Activated T-cell treated with anti-CD3 and anti-CD28 coated beads for 1 hour (primary cell): ENCODE measurements at places on chromosomes 6 and 20.

- DNase-seq = no peak
These were observed 117.3 kb downstream of the ADGRG6 start for GRCh38 chr6:142419071-142419470.

DNA sequence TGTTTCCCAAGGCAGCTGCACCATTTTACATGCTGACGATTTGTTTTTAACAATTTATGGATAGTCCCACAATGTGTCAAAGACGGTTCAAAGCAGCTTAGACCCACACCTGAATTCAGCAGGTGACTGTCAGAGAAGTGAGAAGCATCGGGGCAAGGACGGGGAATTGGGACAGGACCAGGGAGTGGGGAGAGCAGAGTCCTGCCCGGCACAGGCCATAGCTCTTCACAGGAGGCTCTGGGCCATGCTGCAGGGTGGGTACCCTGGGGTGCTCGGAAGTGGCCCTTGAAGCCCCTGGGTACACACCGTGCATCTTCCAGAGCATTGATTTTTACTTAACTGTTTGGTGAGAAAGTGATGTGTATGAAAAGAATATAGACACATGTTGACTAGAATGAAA, 33.2 kb upstream of the PHACTR3 start:
- no peak for DNase-seq

DNA sequence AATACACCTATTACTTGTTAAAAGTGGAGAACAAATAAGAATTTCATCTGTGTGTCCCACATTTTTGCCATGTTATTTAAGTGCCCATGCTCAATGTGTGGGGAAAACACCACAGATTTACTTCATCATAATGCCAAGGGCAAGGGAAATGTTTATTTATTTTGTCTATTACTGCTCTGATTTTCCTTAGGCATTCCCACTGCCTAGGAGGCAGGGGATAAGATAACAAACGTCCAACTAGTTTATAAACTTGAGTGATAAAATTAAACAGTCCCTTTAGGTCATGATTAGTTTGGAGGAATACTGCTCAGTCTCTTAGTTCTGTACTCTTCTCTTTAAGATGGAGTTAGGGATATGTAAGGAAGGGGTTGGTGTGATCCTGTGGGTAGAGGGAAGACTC, 598.4 kb upstream of the MARCKS start:
- DNase-seq = no peak

DNA sequence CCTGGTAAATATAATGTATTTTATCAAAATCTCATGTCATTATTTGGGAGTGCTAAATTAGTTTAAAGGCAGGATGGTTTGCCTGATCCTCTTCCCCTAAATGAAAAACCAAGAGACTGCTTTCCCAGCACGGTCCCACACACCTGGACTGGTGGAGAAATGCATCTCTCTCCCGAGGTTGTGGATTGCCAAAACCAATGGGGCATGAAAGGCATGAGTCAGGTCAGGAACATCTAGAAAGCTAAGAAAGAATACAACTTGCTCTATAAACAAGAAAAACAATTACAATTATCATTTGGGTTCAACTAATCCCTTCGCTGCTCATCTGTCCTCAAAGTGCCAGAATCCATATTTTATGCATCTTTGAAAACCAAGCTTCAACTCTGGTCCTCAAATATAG, 308.3 kb upstream of the IRAK1BP1 start:
- no peak for DNase-seq

- DNase-seq = no peak
These were observed 66.6 kb downstream of the EZR start for GRCh38 chr6:158752613-158753012.

DNA sequence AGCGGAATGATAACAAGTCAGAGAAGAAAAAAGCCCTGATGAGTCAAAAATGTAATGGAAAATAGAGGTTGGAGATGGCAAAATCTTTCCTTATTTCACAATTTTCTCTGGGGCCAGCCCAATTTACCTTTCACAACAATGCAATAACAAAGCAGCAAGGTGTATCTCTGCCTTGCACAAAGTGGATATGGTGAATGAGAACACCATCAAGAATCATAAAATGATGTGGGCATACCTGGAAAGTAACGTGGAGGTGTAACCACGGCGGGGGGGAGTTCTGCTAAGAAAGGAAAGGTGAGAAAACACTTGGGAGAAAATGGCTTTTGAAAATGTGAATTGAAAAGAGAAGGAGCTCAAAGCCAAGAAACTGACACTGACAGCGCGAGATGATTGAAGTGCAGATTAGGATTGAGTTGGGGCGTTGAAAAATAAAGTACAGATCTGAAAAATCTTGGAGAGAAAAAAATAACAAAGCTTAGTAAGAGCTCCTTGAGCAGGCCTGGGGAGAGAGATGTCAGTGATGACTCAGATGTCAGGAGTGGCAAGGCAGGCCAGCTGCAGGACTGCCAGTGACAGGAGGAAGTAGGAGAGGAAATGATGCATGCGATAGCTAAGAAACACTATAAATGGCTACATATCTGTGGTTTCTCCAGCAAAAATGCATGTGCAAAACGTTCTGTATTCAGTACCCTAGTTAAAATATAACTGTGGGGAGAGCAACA, 26.2 kb downstream of the ARHGAP18 start:
- peak; percentile 46 for DNase-seq

DNA sequence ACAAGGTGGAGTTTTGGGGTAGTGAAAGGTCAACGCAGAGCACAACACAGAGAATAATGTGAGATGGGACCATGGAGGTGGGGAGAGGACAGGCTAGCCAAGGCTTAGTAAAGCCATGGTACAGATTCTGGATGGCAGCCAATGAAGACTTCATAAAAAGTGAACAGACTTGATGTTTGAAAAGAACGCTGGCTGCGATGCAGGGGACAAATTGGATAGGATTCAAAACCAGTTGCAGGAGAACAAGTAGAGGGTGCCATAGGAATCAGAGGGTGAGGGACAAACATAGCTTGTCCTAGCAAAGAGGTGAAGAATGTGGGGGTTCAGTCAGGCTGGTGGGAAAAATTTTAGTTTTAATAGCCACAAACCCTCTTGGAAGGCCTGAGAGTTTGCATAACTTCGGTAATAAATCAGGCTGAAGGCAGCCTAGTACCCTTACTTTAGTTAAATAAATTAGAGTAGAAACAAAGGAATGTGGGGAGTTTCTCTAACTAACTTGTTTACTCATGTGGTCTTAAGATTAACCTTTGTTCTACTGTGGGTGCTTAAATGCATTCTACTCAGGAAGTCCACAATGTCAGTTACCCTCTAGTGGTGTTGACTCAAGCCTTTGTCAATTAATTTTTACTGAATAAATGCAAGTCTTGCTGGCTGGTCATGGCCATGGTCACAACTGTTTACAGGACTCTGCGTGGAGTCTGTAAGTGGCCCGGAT, 216.4 kb downstream of the C6orf118 start:
- no peak for DNase-seq

DNA sequence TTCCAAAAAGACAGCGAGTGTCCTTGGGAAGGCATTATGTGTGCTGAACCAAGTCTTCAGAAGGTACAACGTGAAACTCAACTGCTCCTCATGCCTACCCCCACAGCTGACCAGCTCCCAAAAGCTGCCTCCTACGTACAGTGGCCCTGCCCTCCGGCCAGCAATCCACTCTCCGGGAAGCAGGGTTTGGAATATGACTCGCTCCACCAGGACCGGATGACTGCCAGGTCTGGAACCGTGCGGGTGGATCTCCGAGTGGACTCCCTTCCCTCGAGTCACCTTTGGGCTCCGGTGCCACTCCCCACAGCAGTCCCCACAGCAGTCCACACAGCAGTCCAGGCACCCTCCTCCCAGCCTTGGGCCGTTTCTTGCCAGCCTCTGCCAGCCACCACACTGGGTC, 4.3 kb downstream of the ZBTB46 start:
- DNase-seq = no peak

DNA sequence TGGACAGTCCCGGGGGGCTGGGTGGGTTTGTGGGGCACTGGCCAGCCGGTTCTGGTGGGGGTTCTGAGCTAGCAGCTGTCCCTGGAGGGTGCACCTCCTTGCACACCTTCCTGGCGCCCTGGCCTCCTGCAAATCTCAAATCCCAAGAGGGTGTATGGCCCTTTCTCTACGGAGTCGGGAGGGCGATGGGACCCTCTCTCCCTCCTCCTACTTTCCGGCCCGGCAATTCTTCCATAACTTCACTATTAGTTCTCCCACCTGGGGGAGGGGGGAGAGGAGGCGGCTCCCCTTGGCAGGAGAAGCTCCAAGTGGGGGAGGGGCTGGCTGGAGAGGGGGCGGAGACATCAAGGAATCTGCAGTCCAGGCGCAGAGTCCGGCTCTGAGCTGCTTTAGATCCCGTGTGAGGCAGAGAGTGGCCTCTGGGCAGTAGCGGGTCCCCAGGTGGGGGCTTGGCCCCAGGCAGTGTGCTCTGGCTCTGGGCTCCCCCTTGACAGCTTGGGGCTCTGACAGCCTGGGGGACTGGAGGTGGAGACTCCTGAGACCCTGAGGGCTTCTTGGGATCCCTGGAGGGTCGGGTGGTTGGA, 1.4 kb upstream of the LAMA5 start:
- DNase-seq = no peak

GRCh38 chr6:33702345-33702977, 9.0 kb downstream of the UQCC2 start:
- DNase-seq = no peak

DNA sequence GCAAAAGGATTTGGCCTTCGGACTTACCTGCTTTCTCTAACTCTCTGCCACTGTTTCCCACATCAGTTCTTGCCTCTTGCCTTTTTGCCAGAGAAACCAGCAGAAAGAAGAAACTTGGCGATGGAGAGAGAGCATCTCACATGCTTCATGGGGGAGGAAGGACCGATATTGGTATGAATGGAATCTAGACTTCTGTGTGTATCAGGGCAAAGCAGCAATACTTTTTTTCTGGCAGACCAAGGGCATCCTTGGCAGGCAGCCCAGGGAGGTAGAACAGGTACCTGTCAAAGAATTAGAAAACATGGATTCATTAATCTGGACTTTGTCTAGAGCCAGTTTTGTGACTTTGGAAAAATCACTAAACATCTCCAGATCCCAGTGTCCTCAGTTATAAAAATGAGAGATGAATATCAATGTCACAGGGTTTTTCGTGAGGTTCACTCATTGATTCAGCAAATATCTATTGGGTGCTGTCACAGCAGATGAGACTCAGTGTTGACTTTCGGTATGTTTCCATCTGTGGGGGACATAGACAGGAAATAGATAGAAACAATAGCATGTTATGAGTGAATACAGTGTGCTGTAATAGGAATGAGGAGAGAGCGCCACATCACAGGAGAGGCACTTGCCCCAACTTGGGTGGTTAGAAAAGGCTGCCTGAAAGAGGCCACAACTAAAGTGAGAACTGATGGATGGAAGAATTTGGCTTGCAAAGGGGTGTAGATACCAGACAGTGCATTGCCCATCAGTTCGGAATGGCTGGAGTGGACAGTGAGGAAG, 114.1 kb downstream of the CD83 start:
- DNase-seq = no peak

DNA sequence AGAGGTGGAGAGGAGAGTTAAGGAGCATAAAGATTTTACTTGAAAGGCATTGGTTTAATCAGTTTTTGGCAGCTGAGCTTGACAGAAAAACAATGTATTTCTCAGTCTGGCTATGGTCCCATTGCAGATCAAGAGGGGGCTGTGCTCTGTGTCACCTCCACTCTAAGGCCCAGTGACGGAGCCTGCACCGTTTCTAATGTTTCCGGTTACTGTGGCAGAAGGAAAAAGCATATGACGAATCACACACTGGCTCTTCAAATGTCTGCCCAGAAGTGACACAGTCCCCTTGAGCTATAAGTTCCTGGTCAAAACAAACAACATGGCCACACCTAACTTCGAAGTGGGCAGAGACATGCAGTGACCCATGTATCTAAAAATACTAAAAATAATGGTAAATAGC, 372.0 kb downstream of the PLCB1 start:
- DNase-seq = no peak

DNA sequence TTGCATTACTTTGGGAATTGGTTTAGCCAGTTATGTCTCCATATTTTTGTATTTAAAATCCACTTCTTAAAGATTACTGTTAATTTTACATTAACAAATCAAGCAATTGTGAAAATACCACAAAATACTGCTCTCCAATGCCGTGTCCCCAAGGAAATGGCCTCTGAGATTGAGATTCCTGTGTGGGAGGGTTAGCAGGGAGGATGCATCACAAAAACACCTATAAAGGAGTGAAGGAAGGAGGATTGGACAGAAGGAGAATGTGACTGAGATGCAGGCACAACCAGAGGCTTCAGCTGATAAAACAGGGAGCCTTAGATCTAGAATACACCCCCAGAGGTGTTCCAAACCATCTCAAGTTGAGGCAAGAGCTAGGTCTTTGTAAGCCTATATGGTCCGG, 34.2 kb upstream of the NKAIN2 start:
- DNase-seq = no peak
